ENCODE measurements at places on chromosomes 4 and X.

DNA sequence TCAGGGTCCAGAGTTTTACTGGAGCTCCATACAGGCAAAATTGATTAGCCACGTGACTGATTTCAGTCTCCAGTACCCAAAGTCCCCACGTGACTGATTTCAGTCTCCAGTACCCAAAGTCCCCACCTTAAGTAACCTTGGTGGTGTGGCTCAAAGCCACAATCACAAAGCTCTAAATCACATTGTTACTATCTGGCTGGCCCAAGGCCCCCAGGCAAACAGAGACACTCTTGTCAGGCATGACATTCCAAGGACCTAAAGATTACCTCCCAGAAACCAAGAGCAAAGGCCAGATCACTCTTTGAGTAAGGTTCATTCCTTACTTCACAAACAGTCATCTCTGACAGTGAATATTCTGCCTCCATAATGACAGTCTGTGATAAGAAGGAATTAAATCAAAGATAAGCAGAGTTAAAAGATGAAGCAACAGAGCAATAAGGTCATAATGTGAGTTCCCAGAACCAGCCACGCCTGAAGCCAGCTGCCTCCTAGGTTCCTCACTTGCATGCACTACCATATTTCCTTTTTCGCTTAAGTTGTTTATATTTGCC is 78.5 kb downstream of the ANXA3 start:
- DNase-seq: no peak

- no peak for DNase-seq
Observed at GRCh38 chr4:154348657-154349056, 142.9 kb downstream of the DCHS2 start.

DNA sequence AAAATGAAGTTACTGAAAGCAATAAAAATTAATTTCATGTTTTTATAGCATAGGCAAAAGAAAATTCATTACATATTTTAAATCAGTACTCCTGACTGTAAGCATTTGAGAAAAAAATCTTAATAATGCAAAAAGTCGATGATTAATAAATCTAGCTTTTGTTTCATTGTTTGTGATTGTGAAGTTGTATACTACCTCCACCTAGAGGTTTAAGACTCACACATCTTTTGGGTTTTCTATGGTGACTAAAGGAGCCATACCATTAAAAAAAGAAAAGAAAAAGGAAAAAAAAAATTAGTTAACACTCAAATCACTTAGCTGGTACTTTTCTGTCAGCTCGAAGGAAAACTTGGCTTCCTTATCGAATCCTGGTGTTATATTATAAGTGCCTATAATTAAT is 2.0 kb downstream of the GABRA2 start:
- DNase-seq: no peak

DNA sequence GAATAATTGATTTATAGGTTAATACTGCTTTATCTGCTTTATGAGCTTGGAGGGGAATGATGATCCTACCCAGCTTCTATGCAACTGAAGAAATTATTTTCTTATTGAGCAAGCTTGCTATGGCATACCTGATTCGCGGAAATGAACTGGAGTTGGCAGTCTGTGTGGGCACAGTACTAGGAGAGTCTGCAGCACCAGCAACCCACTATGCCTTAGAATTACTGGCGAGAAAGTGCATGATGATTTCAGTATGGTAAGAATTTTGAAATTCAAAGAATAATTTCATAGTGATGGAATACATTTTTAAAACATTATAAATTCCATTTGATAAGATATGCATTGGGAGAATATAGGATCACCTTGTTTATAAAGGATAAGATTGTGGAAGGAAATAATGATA is 32.3 kb downstream of the SPATA4 start:
- no peak for DNase-seq

- no peak for DNase-seq
Observed at GRCh38 chr4:81676537-81676936, 204.8 kb upstream of the RASGEF1B start.

DNA sequence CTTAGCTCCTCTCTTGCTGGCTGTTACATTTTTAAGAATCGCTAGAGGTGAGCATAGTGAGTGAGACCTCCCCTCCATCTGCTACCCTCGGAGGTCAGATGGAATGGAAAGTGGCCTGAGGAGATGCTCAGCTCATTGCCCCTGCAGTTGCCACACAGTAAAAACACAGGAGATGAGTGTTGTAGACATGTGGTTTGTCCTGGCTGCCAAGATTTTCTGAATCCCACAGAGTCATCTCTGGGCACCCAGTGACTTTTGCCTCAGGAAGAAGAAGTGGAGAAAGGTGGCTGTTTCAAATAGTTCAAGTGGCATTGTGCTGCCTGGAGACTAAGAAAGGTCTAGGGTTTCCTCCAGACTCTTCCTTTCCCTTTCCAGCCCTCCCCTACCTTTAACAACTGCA is 271.0 kb downstream of the STK32B start:
- DNase-seq: no peak

DNA sequence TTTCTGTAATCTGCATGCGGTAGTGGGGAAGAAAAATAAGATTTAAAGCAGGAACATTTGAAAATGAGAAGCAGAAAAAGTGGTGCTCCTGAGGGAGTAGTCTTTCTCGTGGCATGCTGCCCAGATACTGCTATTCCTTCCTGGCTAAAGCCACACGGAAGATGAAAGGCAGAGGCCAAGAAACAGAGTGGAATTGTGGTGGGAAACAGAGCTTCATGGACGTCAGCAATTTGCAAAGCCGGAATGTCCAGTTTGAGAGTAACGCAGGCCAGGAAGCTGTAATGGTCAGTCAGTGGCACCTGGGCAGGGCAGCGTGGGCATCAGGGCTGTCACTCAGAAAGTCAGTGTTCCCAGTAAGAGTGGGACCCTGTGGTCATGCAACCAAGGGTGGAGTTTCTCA is 63.7 kb upstream of the FMR1 start:
- DNase-seq: no peak

GRCh38 chrX:122218666-122219065 is 965.4 kb upstream of the GRIA3 start:
- no peak for DNase-seq

DNA sequence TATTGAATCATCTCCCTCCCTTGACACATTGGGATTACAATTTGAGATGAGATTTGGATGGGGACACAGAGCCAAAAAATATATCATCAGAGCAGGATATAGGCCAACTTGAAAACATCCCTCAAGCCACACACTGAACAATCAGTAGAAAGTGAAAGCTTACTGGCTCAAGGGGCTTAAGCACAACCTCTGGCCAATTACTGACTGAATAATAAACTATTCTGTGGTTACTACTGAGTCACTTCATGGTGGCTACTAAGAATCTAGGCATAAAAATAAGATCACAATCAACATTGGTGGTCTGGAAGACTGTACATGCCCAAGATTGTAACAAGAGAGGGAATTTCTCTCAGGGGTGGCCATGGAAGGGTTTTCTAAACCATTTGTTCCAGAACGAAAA is 27.4 kb upstream of the GPR174 start:
- no peak for DNase-seq

- no peak for DNase-seq
Observed at GRCh38 chr4:86403575-86403974, 43.7 kb upstream of the MAPK10 start.

DNA sequence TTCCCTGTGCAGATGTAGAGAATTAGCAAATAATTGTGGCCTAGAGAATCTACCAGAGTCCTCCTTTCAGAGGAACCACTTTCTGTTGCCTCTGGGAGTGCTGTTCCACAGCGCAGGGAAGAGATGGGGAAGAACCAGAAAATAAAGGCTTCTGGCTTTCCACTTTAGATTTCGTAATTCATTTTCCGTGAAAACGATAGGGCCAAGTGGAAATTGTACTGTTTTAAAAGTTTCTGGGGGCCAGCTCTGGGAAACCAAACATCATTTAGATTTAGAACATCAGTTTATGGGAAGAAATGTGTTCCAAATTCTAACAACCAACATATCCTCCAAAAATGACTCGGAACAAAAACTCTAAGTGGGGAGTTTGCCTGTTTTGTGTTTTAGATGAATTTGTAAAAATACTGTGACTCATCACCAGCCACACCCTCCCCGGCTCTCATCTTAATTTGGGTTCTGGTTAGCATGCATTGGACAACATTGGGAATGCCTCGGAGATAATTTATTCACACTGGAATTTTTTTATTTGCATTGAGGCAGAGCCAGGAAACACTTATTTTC is 65.2 kb upstream of the LNX1 start:
- DNase-seq: no peak

DNA sequence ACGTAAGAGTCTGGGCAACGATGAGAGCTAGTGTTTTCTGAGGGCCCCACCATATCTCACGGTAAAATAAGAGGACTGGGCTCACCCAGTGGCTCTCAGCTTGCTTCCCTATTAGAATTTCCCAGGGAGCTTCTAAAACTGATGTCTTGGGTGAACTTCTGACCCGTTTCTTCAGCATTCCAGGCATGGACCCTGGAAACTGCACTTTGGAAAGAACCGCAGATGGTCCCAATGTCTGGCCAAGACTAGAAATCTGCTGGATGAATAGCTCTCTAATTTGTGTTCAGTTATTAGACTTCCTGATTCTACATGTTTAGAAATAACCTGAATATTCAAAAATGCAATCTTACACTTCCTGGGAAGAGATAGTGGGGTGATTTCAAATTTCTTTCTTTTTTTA is 127.8 kb downstream of the ANOS1 start:
- no peak for DNase-seq

Measured in cardiac septum (tissue), 1 donor.